NCI-H187 (cell line): ENCODE measurements at places on chromosomes 3 and 15.

DNA sequence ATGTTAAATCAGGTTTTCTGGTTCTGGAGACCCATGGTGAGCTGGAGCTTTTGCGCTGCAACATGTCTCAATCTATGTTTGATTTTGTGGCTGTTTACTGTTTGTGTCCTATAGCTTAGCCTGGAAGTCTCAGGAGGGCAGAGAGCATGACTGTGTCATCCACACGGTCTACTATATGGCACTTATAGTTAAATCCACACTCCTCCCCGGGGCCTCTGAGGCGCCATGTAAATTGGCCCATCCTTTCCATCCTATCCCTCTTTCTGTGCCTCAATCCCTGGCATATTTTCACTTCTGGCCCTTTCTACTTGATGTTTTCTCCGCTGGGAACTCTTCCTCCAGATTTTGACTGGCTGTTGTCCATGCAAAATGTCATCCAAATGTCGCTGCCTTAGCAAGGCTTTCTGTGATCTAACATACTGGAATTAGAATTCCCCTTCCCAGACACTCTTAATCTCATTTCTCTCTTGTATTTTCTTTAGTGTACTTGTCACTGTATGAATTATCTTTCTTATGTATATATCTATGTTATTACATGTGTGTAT is 560.8 kb upstream of the RGMA start:
- no peak for DNase-seq

DNA sequence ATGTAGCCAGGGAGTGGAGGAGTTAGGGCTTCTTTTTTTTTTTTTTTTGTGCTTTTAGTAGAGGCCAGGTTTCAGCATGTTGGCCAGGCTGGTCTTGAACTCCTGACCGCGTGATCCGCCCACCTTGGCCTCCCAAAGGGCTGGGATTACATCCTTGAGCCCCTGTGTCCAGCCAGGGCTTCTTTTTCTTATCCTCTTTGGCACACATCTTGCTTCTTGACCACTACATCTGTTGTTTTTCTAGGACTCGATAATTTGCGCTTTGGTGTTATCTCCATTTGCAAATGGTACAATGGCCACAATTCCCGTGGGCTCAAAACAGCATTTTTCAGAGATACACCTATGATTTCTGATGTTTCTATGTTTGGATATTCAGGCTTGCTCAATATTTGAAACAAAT is 4.2 kb downstream of the SKIL start:
- no peak for DNase-seq

- peak; percentile 57 for DNase-seq
Observed at GRCh38 chr15:41792000-41792637, 17.8 kb downstream of the MAPKBP1 start.

DNA sequence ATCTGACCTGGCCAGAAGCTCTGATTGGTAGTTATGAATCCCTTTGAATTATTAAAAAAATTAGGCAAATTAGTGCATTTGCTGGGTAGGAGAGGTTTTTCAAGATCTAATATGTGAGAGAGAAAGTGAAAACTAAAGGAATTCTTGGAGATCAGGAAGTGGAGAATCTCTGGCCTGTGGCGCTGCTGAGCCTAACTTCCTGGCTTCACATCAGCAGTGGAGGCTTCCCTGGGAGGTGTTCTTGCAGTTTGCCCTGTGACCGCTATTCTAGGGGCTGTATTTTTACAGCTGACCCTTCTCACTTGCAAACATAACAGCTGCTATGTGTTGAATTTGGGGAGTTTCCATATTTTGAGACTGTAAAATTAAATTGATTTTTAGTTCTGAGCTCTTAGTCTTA is 166.4 kb downstream of the ATG7 start:
- DNase-seq, result no peak

- peak; percentile 2 for DNase-seq
Observed at GRCh38 chr3:105174017-105174615, 192.6 kb upstream of the ALCAM start.

GRCh38 chr3:189322339-189322738 is 150.6 kb downstream of the TPRG1 start:
- no peak for DNase-seq

DNA sequence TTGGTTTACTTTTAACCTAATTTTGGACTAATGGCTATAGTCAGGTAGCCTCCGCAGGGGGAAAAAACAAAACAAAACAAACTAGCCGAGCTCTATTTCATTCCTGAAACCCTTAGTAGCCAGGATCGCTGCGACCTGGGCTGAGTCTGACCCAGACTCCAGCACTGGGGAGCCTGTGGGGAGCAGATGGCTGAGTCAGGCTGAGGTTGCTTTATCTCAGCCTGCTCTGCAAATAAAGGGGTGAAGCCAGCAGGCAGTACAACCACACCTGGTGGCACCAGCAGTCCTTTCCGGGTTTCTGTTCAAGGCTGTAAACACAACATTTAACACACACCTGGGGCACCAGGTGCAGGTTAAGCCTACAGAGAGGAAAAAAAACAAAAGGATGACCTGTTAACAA is 27.3 kb downstream of the ABHD2 start:
- peak; percentile 21 for DNase-seq

DNA sequence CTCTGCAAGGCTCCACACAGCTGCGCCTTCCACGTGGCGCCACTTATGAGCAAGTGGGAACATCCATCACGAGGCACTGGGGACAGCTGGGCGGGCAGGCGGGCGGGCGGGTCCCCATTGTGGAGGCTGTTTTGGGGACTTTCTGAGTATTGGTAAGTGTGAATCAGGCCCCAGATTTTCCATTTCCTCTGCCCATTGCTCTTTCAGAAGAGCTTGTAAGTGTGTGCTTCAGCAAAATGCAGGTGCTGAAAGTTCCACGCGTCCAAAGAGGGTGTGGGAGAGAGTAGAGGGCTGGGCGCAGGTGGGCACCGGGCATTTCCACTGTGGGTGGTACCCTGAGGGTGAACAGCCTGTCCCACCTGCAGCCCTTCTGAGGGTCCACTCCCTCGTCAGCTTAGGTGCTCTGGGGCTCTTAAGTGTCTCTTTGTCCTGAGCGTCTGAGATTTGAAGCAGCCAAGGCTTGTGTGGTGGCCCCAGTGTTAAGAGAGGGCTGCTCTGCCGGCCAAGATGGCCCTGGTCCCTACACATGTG is 177.1 kb downstream of the RPLP1 start:
- no peak for DNase-seq

GRCh38 chr3:120446891-120447668 is 3.7 kb downstream of the FSTL1 start:
- DNase-seq, result no peak

GRCh38 chr15:70447521-70447920 is 315.8 kb downstream of the UACA start:
- no peak for DNase-seq

- no peak for DNase-seq
Observed at GRCh38 chr15:55526559-55527036, 18.6 kb upstream of the DNAAF4 start.

DNA sequence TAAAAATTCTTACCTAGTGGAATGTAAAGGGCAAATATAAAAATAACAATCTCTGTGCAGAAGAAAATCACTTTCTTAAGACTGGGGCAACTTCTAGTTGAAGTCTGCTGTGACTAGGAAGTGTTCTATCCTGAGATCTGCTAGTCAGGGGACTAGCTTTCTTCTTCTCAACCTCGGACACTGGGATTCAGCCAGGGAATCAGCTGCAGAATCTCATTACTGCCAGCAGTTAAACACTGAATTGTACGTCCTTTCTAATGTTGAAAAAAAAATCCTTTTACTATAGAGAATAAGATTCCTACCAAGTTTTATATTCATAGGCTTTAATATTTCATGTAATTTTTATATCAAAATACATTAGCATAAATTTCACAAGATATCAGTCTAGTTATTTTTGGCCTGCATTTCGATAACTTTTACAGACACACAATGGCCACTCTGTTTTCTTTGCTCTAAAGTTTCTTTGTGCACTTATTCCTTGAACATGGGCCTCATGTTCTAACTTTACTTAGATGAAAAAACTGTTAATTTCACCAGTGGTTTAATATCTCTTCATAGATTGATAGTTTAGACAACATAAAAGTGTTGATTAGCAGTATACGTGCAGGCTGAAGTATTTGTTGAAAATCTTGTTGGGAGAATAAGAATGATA is 2.6 kb upstream of the NEO1 start:
- DNase-seq, result no peak

- DNase-seq, result no peak
Observed at GRCh38 chr15:89533861-89534544, 37.6 kb upstream of the RHCG start.

DNA sequence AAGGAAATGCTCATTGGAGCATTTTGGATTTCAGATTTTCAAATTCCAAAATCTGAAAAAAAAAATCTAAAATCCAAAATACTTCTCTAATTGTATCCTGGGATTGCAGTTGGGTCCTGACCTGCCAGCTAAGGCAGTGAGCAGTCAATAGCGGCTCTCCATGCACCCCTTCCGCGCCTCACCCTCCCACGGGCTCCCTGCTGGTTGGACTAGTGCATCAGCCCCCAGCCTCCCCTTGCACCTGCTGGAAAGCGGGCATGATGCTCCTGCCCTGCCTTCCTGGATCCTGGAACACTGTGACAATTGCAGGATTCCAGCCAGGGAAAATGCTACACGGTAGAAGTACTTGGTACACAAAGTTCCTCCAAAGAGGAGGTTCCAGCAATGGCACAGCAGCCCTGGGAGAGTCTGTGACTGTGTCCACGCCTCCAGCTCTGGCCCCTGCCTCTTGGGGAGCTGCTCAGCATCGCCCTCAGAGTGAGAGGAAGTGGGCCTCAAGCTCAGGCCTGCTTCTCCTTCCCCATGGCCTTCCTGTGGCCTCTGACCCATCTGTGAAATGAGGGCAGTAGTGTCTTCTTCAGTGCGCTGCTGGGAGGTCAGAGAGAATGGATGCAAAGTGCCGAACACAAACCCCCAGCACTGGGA is 39.5 kb upstream of the CHRNB4 start:
- no peak for DNase-seq

DNA sequence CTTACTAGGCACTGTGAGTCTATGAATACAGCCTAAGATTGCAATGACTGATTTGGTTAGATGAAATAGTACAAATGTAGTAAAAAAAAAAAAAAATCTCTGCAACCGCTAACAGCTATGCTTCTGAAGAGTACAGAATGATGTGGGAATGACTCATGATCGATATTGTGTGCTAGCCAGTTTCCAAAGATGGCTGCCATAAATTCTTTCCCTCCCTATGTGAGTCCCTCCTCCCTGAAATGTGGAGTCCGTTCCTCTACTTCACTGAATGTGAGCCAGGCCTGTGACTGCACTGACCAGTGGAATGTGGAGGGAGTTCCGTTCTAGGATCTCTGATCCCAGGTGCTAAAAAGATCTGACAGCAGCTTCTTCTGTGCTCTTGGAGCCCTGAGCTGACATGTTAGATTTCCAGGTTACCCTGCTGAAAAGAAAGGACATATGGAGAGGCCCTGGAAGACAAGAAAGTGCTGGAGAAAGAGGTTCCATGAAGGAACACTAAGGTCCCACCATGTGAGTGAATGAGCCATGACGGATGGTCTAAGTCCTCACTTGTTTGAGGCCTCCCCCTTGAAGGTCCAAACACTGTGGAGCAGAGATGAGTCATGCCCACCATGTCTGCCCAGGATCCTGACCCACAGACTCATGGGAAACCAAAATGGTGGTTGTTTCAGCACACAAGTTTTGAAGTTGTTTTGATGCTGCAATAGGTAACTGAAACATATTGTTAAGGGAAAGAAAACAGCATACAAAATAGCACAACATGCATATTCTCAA is 46.3 kb downstream of the DGKG start:
- no peak for DNase-seq

GRCh38 chr3:31890742-31891469 is 90.2 kb downstream of the OSBPL10 start:
- DNase-seq, result no peak

GRCh38 chr15:77019521-77020331 is 24.8 kb downstream of the PSTPIP1 start:
- DNase-seq, result no peak
